ENCODE measurements at places on chromosomes 2 and 18.

GRCh38 chr2:168529054-168529833 lies 73.2 kb downstream of the CERS6 start:
- DNase-seq: no peak

GRCh38 chr18:49747876-49748275 lies 65.5 kb downstream of the ACAA2 start:
- no peak for DNase-seq

GRCh38 chr2:179825494-179825893 lies 35.9 kb downstream of the ZNF385B start:
- DNase-seq: no peak

DNA sequence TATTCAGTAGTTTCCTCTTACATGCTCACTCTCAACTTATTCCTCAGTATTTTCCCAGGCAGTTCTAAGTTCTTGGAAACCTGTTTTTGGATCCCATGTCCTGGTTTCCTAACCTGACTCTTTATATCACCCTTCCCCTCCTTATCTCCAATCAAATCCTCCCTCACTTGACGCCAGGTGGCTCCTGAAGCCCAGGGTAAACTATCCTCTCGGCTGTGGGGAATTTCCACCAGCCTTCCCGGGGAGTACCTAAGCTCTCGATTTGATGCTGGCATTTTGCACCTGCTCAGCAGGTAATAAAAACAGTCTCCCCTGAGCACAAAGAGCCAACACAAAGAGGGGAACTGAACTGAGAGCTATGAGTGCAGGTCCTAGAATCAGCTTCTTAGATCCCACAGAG lies 538.0 kb downstream of the SLC4A3 start:
- no peak for DNase-seq

DNA sequence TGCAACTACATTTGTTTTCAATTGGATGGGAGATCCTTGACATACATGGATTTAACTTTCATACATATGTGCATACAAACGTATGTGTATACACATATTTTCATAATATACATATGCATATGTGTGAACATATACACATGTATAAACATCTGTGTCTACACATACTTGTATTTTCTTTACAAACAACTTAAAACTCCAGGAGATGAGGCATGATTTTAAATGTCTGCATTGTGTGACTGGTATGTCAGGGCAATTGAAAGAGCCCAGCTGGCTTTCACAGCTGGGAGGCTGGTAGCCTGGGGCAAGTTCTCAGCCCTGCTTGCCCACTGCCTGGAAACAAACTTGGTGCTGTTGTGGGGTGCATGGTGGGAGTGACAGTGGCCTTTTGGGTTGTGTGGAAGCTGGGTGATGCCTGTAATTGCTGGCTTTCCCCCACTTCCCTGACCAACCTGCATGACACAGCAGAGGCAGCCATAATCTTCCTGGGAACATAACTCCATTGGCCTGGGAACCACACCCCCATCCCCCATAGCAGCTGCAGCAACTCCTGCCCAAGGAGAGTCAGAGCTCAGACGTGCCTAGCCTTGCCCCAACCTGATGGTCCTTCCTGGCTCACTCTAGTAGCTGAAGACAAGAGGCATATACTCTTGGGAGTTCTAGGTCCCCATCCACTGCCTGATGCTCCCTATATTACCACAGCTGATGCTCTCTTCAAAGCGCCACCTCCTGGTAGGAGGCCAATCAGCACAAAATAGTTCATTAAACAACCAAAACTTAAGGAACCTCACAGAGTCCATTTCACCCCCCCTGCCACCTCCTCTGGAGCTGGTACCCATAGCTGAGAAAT lies 158.3 kb downstream of the CERS6 start:
- DNase-seq: no peak

GRCh38 chr2:133957724-133958480 lies 296.0 kb upstream of the MGAT5 start:
- DNase-seq: no peak

- peak; percentile 91 for DNase-seq
These were observed 31.8 kb downstream of the KLF7 start for GRCh38 chr2:207133820-207134519.

GRCh38 chr18:58223717-58224424 lies 179.8 kb downstream of the NEDD4L start:
- no peak for DNase-seq

DNA sequence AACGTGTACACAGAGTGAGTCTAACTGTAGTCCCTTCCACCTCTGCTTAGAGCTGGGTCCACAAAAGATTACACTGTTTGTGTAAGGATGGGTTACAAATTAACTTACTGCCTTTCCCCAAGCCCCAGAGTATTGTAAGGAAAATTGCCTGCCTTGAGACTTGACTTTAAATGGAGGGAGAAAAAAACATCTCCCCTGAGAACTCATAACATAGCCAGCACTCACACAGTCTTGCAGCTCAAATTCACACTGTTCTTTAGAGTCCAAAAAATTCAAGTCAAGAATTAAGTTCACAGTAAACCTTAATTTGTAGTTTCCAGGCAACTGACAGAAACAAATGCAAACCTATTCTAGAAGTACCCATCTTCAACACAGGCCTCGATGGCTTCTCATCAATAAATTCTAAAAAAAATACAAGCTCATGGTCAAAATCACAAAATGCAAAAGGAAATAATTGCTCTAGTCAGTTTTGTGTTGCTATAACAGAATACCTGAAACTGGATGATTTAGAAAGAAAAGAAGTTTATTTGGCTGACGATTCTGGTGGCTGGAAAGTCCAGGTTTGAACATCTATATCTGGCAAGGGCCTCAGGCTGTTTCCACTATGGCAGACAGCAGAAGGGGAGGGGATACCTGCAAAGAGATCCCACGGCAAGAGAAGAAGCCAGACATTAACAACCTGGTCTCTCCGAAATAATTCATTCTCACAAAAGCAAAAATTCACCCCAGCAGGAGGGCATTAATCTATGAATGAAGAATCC lies 34.6 kb upstream of the TMEM17 start:
- DNase-seq: no peak

GRCh38 chr18:50726960-50727589 lies 92.7 kb downstream of the MRO start:
- peak; percentile 47 for DNase-seq

- DNase-seq: no peak
These were observed 118.3 kb downstream of the CAMKMT start for GRCh38 chr2:44480068-44480467.
